ENCODE measurements at places on chromosomes 2 and 18. TPM values are rescaled to one million over a fixed set of nuclear protein-coding genes. Genes with fewer than 3 reads are reported as not detected.

INPP5D gene
- polyA plus RNA-seq = 5.6 TPM

MOCOS gene
- polyA plus RNA-seq = 4.2 TPM

TMEM200C gene
- 0.01 TPM for polyA plus RNA-seq

MYO3B gene
- 0.08 TPM for polyA plus RNA-seq

TXNDC2 gene
- 0.06 TPM for polyA plus RNA-seq

POTEC gene
- polyA plus RNA-seq = not detected
